ENCODE measurements at places on chromosomes 2 and 18. TPM values are rescaled to one million over a fixed set of nuclear protein-coding genes. Genes with fewer than 3 reads are reported as not detected.

PID1 gene
- 24.0 TPM for total RNA-seq

- peak; percentile 88 for DNase-seq
Measured at GRCh38 chr2:24084386-24085199, at the start of gene TP53I3. TSS of gene TP53I3 (minus strand) at chr2:24084834. CDS start at chr2:24084326, 508 bp downstream.

CXCR2 gene
- total RNA-seq = 0.59 TPM

DNA sequence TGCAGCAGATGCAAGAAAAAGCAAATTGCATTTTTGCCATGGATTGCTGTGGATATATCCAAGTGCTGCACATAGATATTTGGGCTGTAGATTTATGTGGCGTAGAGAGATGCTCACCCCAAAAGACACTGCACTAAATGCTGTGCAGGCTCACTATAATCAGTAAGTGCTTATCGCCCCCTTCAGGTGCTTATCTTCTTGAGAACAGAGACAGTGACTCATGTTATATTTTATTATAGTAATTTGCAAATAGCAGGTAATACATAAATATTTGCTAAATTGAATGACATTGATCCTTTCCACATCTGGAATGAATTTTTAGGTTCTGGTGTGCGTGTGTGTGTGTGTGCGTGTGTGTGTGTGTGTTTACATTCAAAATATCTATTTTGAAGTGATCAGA, 36.8 kb upstream of the PLEKHM3 start:
- DNase-seq = no peak

CKAP2L gene
- not detected for total RNA-seq

DNA sequence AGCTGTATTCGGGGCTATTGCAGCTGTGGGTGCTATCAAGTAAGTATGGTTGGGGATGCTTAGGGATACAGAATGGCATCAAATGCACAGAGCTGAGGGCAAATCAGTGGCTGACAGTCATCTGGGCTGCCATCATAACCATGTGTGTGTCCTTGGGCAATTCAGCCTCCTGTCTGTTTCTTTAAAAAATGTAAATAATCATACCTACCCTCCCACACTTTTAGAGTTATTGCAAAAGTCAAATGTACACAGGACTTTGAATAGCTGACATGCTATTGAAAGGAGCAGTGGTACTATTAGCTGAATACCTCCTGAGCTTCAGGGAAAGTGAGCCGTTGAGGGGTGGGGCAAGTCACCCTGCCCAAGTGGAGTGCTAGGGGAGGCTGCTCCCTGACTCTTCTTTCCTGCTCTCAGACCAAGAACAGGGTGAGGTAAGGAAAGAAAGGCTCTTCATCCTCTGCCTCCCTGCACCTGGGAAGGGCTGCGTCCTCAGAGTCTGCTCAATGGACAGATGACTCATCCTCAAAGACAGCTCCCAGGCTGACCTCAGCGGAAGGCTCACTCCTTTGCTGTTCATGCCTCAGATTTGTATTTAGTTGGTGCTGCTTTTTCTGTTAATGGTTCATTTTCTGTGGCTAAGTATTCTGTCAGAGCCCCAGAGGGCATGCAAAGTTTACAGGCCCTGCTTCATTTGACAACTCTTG, 54.9 kb upstream of the BZW1 start:
- DNase-seq = no peak

SCN9A gene
- total RNA-seq = 1.1 TPM

SESTD1 gene
- total RNA-seq = 16.5 TPM

GRCh38 chr2:182477774-182478173, 50.9 kb upstream of the PDE1A start:
- DNase-seq = no peak

GRCh38 chr2:72062336-72062735, 85.3 kb downstream of the CYP26B1 start:
- DNase-seq = no peak

GRCh38 chr18:9804517-9805104, 81.2 kb upstream of the TXNDC2 start:
- no peak for DNase-seq

NYAP2 gene
- not detected for total RNA-seq

C2orf78 gene
- total RNA-seq = not detected

REG1B gene
- not detected for total RNA-seq

DNA sequence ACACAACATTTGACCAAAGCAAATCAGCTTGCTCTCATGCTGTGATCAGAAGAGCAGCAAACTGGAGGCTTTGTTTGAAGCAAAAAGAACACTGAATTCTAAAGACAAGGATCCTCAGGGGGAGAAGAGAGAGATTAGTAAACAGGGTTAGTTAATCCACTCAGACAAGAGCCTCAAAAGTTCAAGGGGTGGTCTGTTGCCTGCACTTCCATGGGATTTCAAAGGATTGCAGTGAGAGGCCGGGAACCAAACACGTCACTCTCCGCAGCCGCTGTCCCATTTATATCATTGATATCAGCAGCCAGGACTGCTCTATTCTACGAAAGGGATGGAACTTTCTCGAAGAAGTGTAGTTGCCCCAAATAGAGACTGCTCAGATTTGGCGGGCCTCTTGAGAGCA, 97.8 kb upstream of the SP3 start:
- DNase-seq = no peak

DNA sequence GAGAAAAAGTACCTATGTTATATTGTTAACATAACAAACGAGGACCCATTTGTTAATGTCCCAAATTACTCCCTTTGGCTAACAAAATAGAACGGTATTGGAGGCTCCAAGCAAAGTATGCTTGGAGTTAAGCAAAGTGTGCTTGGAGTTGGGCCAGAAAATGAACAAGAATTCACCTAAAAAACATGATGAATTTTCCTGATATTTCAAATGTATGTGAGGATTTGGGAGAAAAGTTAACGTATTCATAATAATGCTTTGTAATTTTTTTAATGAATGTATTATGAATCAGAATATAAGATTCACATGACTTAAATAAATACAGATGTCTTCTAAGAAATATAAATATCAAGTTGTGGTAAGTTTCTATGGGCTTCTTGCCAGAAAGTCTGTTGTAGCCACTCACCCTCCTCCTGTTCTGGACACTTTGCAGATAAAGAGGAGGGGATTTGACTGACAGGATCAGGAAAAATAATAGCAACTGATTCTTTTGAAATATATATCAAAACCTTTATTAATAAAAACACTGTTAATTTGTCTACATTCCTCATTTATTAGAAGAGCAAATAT, 423.7 kb upstream of the MMADHC start:
- DNase-seq = no peak

DNA sequence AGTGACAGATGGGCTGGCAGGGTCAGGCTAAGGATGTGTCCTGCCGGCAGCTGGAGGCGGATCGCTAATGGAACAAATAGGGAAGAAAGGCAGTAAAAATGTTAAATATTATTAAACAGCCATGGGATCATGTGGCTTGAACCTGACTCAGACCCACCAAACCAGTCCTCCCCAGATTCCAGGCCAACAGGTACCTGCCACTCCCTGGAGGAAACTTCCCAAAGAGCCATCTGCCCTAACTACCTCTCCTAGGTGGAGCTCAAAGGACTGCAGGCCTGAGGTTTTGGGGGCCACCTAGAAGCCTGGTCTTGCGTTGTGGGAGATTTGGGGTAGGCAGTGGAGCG, 34.3 kb downstream of the CIB4 start:
- no peak for DNase-seq

MAP2 gene
- total RNA-seq = 6.7 TPM

GRCh38 chr2:232238108-232238507, 140.4 kb upstream of the ALPP start:
- DNase-seq = no peak

- no peak for DNase-seq
Measured at GRCh38 chr2:76194031-76194775, 483.5 kb upstream of the GCFC2 start.

- DNase-seq = no peak
Measured at GRCh38 chr18:13032173-13032572, 41.0 kb downstream of the CEP192 start.

HOXD13 gene
- not detected for total RNA-seq

FASTKD1 gene
- 22.6 TPM for total RNA-seq

GRCh38 chr2:199692489-199692888, 158.5 kb downstream of the FTCDNL1 start:
- no peak for DNase-seq

DNA sequence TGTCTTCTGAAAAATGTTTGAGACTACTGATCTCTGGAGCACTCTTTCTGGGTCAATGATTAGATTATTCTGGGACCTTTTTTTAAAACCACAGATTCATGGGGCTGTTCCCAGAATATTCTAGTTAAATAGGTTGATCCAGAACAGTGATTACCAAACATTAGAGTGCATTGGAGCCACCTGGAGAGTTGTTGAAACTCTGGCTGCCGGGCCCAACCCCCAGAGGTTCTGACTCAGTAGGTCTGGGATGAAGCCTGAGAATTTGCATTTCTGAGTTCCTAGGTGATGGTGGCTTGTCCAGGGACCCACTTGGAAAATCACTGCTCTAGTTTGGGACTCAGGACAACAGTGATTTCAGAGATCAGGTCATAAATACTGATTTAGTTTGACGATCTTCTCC, 197.3 kb downstream of the PTPRM start:
- no peak for DNase-seq

- no peak for DNase-seq
Measured at GRCh38 chr2:161165266-161165665, 5.0 kb downstream of the TANK start.

Data from right atrium auricular region (tissue), 2 donors.